CD4-positive, alpha-beta T cell treated with Interleukin-4 for 1 hour (primary cell): ENCODE measurements at places on chromosomes 12 and 14.

DNA sequence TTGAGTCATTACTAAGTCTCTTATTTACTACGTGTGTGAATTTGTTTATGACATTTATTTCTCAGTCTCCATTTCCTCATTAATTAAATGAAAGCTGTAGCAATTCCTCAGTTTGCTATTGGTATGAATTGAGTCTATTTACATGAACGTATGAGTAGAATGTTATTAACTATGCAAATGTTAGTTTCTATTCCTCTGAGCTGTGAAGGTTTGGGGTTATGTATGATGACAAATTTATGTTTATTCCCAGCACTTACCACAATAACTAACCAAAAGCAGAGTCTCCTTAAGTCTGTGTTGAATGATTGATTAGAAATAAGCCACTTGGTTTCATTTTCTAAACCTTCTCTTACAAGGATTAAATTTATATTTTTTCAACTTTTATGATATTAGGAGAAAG is 1340.9 kb downstream of the FSCB start:
- DNase-seq: no peak

DNA sequence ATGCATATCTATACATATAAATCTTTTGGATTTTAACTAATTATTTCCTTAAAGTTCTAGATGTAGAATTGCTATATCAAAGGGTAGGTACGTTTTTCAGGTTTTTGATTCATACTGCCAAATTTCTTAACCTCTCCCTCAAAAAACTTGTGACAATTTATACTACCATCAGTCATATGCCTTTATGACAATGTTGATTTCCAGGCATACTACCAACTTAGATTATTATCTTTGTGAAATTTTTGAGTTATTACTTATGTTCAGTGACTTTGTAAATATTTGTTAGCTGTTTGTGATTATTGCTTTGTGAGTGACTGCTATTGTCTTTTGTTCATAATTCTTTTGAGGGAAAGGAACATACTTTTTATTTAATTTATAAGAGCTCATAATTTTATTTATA is 107.0 kb downstream of the SLC38A6 start:
- DNase-seq: no peak

DNA sequence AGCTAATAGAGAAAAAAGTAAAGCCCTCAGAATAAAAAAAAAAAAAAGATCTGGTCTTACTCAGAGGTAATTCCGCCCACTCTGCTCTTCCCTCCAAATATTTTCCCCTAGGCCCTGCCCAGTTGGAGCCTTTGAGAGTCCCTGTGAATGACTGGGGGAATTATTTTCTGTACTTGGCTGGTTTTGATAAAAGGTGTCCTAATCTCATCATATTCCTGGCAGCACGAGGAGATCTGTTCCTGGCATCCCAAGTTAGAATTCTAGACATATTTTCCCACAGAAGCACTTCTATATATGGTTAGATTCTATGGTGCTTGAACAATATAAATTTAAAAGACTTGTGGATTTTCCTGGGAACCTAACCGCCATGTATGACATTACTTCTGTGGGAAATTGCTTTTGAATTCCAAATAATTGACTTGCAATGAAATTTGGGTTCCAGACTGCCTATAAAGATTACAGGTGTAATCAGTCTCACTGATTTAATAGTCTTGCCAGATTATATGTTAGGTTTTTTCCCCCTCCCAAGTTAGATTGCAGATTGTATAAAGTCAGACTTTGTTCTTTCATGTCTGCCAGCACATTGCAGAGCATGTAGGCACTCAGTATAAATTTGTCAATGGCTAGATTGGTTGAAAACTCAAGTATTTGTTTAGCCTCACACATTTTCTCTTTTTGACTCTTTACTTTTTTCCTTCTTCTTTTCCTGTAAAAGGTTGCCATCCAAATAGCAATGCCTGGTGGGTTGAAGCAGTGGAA is 12.3 kb downstream of the GPX2 start:
- DNase-seq: no peak

GRCh38 chr12:66620026-66620425 is 58.9 kb downstream of the GRIP1 start:
- no peak for DNase-seq

GRCh38 chr14:69755296-69755695 is 11.6 kb upstream of the SRSF5 start:
- DNase-seq: no peak

DNA sequence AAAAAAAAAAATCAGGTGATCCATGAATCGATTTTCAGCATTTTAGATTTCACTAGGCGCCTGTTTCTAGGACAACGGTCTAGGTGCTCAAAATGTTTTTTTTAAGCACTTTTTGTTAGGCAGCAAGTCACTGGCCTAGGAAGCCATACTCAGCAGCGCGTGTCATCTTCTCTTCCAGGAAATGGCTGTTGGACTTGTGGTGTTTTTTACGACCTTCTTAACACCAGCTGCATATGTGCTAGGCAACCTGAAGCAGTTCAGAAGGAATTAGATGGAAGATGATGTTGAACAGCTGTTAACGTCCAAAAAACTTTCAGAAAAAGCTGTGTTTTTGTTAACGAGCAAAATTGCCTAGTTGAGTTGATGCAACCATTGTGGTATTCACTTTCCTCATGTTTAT is 868 bp downstream of the COX8C start:
- no peak for DNase-seq

DNA sequence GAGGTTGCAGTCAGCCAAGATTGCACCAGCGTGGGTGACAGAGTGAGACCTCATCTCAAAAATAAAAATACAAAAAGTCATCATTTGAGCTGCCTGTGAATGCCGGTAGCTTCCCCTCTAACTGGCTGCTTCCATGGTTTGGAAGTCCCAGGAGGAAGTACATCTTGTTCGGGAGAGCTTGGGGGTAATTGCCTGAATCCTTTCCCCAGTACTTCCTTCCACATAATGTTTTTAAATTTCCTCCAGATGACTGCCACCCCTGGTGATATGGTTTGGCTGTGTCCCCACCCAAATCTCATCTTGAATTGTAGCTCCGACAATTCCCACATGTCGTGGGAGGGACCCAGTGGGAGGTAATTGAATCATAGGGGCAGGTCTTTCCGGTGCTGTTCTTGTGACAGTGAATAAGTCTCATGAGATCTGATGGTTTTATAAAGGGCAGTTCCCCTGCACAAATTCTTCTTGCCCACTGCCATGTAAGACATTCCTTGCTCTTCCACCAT is 87.2 kb downstream of the SPRING1 start:
- DNase-seq: no peak

DNA sequence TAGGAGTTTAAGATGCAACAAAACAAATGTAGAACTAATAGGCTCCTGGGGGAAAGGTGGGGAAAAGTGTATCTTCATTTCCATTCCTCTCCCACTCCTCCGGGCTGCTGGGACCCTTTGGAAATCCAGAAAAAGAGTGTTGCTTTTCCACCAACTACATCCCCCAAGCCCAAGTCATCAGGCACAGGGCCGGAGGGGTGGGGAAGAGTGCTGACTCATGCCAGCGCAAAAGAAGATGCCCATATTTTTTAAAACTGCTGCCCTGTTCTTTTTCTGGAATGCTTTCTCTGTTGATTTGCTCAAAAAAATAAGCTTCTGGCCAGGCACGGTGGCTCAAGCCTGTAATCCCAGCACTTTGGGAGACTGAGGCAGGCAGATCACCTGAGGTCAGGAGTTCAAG is 70.9 kb downstream of the TBK1 start:
- DNase-seq: no peak

- DNase-seq: no peak
These were observed 10.8 kb upstream of the MDM1 start for GRCh38 chr12:68342966-68343365.

DNA sequence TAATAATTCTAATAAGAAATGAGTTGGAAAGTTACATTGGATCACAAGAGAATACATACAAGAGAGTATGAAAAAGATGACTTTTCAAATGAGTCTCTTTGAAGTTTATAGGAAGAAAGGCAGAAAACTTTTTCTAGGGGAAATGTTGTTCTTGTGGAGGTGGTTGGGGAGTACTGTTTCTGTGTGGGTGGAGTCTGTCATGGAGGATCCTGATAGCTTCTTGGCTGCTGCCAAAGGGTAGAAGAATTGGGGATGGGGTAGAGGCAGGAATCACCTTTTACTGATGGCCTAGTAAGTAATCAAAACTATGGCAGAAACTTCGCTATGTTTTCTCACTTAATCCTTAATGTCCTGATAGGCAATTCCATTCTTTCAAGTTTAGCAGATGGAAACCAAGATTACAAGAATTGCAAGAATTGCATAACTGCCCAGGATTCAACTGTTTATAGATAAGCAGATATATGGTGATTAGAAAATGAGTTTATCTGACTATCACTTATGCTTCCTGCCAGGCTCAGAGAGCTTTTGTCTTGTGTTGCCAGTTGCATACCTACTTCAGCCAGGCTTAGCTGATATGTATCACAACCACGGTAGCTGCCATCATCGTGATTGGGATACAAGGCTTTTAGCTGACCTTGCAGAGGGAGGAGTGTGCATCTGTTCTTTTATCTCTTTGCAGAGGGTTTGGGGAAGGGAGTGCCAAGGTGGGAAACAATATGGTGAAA is 463.9 kb downstream of the TMTC2 start:
- no peak for DNase-seq
